ENCODE measurements at places on chromosomes 16 and 17.

DNA sequence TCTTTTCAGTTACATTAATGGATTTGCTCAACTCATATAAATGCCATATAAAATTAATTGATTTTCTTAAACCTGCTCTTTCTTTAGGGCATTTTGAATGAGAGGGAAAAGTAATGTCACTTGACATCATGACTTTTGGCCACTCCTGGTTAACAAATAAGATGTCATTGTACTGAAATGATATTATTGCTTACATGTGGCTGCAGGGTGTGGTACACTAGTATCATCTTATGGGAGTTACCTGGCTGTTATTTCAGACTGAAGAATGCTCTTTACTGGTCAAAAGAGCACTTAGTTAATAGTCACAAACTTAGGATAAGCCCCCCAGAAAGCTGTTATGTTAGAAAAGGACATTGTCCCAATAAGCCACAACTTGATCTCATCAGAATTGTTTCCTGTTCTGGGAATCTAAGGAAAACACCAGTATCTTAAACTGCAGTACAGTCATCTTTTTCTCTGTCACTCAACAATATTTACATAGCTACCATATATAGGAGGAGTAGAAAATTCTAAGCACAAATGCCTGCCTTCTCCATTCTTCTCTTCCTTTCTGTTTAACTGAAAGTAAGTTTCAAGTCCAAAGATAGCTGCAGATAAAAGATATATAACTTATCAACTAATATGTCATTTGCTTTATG is 53.9 kb upstream of the MRC2 start:
- no peak for DNase-seq

- no peak for DNase-seq
Observed at GRCh38 chr17:60579090-60579489, 20.9 kb upstream of the PPM1D start.

- DNase-seq, result no peak
Observed at GRCh38 chr17:50117202-50118051, 12.5 kb downstream of the SAMD14 start.

GRCh38 chr17:29766796-29767327 is 144.2 kb upstream of the CORO6 start:
- DNase-seq, result no peak

DNA sequence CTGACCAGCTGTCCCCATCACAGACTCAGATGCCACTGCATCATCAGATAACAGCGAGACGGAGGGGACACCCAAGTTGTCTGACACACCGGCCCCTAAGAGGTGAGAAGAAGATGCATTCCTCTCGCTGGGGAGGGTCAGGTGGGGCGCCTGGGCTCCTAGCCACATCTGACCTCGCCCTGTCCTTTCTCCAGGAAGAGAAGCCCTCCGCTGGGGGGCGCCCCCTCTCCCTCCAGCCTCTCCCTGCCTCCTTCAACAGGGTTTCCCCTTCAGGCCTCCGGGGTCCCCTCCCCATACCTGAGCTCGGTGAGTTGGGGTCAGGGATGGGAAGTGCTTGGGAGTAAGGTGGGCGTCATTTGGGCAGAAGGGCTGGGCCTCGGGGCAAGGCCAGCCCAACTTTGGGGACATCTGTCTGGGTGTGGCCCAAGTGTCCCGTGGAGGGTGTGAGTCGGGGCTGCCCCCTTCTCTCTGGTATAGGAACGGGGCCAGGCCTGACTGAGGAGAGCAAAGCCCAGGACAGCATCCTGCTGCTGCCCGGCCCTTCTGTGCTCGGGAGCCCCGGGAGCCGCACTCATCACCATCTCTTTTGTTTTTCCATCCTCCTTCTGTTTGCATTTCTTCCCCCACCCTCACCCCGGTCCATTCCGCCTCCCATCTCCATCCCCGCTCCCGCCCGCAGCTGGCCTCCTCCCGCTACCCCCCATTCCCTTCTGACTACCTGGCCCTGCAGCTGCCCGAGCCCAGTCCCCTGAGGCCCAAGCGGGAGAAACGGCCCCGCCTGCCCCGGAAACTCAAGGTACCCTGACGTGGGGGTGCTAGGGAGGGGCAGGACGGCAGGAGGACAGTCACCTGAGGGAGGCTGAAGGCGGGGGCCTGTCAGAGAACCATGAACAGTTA is 4.9 kb downstream of the INO80E start:
- DNase-seq, result no peak

- DNase-seq, result no peak
Observed at GRCh38 chr17:81712468-81713003, 452 bp downstream of the SLC25A10 start.

DNA sequence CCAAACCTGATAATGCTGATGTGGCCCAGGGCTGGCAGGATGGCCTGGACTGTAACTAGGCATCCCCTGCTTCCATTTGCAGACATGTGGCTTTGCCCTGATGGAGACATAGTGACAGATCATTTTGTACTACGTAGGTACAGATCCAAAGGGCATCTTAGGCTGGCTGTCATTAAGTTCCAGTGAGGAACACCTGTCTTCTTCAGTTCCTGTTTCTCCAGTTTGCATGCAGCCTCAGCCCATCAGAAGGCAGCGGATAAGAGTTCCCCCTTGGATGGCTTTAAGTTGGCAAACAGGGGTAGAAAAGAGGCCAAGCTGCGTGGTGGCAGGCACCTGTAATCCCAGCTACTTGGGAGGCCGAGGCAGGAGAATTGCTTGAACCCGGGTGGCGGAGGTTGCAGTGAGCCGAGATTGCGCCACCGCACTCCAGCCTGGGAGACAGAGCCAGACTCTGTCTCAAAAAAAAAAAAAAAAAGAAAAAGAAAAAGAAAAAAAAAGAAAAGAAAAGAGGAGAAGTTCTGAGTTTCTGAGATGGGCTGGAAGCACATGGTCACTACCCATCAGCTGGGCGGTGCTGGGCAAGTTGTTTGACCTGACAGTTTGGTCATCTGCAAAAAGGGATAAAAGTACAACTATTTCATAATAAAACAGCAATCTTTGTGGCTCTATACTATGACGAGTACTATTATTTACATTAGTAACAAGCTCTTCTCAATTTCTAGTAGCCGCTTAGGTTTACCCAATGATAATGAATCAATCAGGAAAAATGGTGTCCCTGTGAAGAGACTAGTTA is 42.7 kb downstream of the CPPED1 start:
- no peak for DNase-seq

DNA sequence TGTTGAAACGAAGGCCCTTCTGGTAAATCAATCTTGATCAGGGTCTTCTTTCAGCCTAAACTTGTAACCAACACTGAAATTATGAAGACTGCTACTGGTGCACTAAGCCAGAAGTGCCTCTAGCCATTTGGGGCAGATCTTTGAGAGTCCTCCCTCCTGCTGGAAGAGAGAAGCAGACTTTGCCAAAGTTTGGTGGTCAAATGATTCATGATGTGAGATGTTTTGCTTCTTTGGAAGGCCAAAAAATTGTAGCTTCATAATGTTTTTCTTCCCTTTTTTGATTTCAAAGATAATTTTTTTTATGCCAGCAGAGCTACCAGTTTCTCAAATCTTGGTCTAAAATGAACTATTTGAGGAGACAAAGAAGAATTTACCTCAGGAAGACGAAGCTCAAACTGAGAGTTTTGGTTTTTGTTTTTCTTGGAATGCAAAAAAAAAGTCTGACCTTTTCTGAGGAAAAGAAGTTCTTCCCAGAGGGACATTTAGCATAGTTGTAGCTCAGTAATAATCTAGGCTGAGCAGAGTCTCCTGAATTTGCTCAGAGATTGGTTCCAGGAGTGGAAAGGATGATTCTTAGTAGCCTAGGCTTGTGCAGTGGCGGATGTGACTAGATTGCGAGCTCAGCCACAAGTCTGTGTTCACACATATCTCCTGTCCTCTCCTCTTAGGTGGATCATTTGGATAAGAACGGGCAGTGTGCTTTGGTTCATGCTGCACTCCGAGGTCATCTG is 50.9 kb downstream of the CYB561 start:
- DNase-seq, result no peak

- DNase-seq, result no peak
Observed at GRCh38 chr16:48106446-48106845, 49.3 kb downstream of the ABCC12 start.

DNA sequence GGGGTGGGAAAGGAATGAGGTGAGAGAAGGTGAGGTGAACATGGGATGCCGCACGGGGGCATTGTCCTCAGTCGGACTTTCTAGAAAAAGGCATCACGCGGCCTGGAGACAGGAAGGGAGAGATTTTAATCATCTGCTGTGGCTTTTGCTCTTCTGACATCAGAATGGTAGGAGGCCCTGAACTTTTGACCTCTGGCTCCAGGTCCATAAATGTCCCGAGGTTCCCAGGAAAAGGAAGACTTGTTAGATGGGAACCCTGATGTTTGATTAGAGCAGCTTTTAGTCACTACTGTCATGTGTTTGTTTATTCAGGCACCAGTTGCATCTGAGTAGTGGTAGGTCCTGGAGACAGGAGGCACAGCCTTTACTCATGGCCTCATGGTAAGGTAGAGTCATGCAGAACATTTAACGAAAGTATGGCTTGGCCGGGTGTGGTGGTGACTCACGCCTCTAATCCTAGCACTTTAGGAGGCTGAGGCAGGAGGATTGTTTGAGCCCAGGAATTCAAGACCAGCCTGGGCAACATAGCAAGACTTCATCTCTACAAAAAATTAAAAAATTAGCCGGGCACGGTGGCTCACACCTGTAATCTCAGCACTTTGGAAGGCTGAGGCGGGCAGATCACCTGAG is 203.1 kb downstream of the MSI2 start:
- no peak for DNase-seq

DNA sequence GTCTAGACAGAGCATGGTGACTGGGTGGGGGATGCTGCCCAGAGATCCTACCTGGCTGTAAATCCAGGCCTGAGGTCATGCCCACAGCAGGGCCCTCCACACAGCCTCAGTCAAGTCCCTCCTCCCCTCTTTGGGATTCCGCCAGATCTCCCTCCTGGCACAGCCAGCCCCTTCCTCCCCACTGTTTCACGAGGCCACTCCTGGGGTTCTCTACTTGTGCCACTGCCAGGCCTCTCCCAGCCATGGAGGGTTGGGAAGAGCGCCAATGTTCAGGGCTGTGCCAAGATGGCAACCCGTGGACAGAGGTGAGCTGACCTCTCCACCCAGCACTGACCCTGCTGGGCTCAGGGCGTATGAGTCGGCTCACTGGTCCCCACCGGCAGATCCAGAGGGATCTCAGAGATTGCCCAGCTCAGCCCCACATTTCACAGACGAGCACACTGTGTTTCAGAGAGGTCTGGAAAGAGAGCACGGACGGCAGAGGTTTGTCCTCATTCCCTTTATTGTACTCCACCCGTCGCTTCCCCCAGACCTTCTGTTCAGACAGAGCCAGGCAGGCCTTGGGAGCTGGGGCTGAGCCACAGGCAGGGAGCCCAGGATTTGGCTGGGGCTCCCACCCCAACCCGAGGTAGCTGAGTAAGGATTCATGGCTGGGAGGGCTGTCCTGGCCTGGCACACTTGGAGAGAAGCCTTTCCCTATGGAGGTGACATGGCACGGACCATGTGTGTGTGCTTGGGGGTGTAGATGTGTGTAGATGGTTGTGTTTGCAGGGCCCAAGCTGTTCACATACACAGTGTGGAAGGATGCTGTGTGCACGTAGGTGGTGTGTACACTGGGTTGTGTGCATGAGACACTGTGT is 3.5 kb upstream of the CAMKK1 start:
- DNase-seq, result peak; percentile 26

- DNase-seq, result peak; percentile 19
Observed at GRCh38 chr16:72195609-72196008, 23.7 kb upstream of the PMFBP1 start.

GRCh38 chr17:17824783-17825614 is 11.8 kb downstream of the SREBF1 start:
- peak; percentile 14 for DNase-seq

DNA sequence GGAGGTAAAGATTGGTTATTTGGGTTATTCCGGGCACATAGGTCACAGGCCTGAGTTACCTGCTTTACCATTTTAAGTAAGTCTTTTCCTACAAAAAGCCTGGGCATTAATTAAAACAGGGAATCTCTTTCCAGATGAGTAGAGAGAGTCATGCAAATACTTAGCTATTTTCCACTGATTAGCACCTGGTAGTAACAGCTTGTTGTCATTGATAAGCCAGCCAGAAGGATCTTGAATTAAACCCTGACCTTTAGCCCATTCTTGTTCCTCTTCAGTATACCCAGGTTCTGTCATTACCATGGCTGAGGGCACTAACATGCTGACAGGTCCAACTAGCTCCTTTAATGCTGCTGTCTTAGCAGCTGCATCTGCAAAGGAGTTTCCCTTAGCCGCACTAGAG is 44.4 kb upstream of the ARL4D start:
- no peak for DNase-seq

- no peak for DNase-seq
Observed at GRCh38 chr16:47634727-47635126, 173.6 kb downstream of the PHKB start.

GRCh38 chr16:88913870-88914269 is 47.4 kb upstream of the PABPN1L start:
- DNase-seq, result no peak

- peak; percentile 13 for DNase-seq
Observed at GRCh38 chr16:67641779-67642708, 2.9 kb upstream of the CARMIL2 start.

DNA sequence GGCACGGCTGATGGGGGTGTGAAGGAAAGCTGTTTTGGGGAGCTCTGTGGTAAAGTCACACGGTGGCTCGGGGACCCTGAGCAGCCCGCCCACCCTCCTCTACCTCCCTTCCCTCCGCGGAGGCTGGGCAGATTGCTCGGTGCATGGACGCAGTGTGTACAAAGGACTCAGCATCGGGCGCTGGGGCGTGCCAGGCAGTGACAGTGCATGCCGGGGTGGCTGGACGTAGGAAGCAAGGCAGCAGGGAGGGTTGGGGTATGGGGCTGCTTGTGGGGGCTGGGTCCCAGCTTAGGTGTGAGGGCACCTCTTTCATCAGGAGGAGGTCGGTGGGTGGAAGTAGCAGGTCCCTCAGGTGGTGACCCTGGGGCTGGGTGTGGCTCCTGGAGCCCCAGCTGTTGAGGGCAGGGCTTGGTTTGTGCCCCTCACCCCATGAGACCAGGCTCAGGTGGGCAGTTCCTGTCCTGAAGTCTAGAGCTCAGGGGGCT is 159.9 kb upstream of the GSE1 start:
- DNase-seq, result no peak

DNA sequence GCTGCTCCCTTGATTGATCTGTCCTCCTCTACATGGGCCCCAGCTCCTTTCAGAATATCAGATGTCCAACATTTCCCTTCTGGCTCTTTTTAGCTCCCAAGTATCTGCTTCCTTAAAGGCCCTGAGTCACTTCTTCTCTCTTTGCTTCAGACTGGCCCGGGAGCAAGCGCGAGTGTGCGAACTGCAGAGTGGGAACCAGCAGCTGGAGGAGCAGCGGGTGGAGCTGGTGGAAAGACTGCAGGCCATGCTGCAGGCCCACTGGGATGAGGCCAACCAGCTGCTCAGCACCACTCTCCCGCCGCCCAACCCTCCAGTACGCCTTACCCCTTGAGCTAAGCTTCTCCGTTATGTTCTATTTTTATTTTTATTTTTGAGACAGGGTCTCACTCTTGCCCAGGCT is 12.3 kb downstream of the CNTROB start:
- DNase-seq, result no peak

DNA sequence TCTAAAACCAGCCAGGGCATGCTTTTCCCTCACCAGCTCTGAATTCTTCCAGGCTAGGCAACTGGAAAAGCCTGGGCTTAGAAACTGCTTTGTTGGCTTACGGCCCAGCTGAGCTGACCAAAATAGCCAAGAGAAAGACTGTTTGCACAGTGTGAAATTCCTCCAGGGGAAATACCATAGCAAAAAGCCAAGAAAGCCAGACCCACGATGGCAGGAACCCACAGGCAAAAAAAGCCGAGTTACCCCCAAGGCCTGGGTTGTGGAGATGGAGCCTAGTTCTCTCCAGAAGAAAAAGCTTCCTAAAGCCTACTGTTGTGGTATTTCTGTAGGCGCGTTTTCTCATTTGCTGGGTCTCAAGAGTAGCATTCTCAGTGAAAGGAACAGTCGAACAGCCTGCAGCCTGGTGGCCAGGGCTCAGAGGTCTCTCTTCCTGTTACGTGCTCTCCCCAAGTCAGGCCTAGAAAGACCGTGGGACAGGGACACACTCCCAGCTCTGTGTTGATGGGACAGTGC is 9.2 kb downstream of the SP2 start:
- no peak for DNase-seq

Measured in NCI-H1694 (cell line).